ENCODE measurements at places on chromosomes 5 and 9.

DNA sequence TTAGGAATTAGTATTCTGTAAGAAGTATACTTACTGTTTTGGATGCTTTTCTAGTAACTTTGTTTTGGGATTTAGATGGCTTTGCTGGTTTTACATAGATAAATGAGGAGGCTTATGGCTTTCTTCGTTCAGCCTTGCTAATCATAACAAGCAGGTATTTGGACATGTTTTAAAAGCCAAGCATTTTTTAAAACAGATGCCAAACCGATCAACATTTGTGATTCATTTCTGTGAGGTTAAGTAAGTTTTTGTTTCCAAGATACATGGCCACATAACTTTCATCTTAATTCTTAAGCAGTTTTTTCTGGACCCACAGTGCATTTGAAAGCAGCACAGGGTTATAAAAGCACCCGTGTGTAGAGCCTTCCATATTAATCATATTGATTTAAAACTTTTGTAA is 21.7 kb downstream of the TARS1 start:
- no peak overlapping the region for H3K27ac ChIP-seq
- H3K4me1 ChIP-seq, result no peaks in the 10 kb centered on the region
- H3K27me3 ChIP-seq, result no peaks in the 10 kb centered on the region
- peak; percentile 59 for DNase-seq
- H3K4me3 ChIP-seq, result no peak overlapping the region
- H3K36me3 ChIP-seq, result peaks cover 93% of the 10 kb centered on the region

GRCh38 chr5:107619781-107620180 is 51.0 kb downstream of the EFNA5 start:
- no peak for DNase-seq
- no peaks in the 10 kb centered on the region for H3K27me3 ChIP-seq
- H3K4me3 ChIP-seq, result no peak overlapping the region
- H3K4me1 ChIP-seq, result no peaks in the 10 kb centered on the region

DNA sequence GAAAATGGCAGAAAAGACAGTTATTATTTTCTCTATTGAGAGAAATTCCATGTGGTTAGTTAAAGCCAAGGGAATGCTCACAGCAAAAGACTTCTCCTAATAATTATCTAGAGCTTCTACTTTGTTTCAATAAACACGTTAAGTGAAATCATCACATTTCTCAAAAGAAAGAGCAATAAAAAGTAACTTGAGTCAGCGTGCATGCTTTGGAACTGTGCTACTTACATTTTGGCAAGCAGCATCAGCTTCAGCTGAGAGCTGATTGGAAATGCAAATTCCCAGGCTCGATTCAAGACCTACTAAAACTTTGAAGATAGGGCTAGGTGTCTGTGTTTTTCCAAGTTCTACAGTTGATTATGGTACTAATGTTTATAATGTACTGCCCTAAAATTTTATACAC is 132.1 kb downstream of the CDH18 start:
- H3K4me3 ChIP-seq, result no peak overlapping the region
- H3K36me3 ChIP-seq, result no peaks in the 10 kb centered on the region
- H3K4me1 ChIP-seq, result peaks cover 16% of the 10 kb centered on the region
- H3K27me3 ChIP-seq, result no peaks in the 10 kb centered on the region

- H3K36me3 ChIP-seq, result no peaks in the 10 kb centered on the region
- no peak overlapping the region for H3K4me3 ChIP-seq
- H3K27ac ChIP-seq, result no peak overlapping the region
- no peaks in the 10 kb centered on the region for H3K4me1 ChIP-seq
These were observed 13.8 kb upstream of the SRP19 start for GRCh38 chr5:112847306-112847705.

DNA sequence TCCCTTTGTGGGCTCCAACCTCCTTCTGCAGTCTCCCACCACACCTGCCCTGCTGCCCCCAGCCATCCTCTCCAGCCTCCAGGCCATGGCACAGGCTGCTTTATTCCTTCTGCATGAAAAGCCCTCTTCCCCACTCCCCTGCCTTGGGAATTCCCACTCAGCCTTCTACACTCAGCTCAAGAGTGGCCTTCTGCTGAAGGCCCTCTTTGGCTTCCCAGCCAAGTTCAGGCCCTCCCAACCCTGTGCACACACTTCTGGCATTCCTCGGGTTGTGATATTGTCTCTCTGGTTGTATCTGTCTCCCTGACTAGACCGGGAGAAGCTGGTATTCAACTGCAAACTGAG is 5.7 kb downstream of the SHB start:
- peak overlapping the region; percentile 45 for H3K27ac ChIP-seq
- no peaks in the 10 kb centered on the region for H3K27me3 ChIP-seq
- H3K4me1 ChIP-seq, result peaks cover 75% of the 10 kb centered on the region
- no peak overlapping the region for H3K4me3 ChIP-seq
- DNase-seq, result no peak

- H3K4me1 ChIP-seq, result no peaks in the 10 kb centered on the region
- H3K27me3 ChIP-seq, result no peaks in the 10 kb centered on the region
- no peak for DNase-seq
- H3K27ac ChIP-seq, result no peak overlapping the region
- no peak overlapping the region for H3K4me3 ChIP-seq
- H3K36me3 ChIP-seq, result no peaks in the 10 kb centered on the region
These were observed 35.7 kb upstream of the PLIN2 start for GRCh38 chr9:19162956-19163355.

DNA sequence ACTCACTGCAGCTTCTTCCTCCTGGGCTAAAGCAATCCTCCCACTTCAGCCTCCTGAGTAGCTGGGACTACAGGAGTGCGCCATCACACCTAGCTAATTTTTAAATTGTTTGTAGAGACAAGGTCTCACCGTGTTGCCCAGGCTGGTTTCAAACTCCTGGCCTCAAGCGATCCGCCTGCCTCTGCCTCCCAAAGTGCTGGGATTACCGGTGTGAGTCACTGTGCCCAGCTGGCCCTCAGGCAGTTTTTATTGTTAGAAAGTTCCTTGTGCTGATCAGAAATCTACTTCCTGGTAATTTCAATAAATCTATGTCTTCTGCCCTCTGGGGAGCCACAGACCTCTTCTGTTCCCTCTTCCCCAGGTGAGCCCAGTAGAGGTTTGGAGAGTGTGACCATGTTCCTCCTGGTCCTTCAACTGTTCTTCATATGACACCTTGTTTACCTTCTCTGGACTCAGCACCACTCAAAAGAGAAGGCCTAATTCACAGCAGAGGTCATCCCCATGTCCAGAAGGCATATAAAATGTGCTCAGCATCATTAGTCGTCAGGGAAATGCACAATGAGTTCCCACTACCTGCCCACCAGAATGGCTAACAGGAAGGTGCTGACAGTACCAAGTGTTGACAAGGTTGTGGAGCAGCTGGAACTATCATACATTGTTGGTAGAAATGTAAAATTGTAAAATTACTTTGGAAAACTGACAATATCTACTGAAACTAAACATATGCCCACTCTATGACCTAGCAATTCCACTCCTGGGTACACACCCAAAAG is 10.4 kb downstream of the TMOD1 start:
- H3K4me1 ChIP-seq, result peaks cover 4% of the 10 kb centered on the region
- H3K4me3 ChIP-seq, result no peak overlapping the region
- H3K27ac ChIP-seq, result peak overlapping the region; percentile 41
- no peak for DNase-seq
- peaks cover 4% of the 10 kb centered on the region for H3K27me3 ChIP-seq
- no peaks in the 10 kb centered on the region for H3K36me3 ChIP-seq

DNA sequence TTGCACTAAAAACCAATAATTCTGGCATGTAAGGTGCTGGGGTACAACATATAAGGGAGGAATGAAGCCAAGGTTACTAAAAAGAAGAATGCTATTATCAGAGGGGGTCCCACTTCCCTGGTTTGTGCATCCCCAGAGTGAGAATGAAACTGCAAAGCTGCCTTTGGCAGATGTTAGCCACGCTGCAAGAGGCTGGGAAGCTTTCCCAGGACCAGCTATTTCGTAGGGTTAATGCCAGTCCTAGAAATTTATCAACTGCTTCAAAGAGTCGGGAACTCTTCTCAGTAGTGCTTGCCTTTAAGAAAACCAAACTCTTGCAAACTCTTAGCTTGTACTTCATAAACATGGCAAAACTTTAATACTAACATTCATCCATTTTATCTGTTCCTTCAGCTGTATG is 87.5 kb upstream of the NR5A1 start:
- H3K36me3 ChIP-seq, result no peaks in the 10 kb centered on the region
- DNase-seq, result no peak
- H3K27me3 ChIP-seq, result no peaks in the 10 kb centered on the region
- no peak overlapping the region for H3K4me3 ChIP-seq

GRCh38 chr5:150140830-150141229 is 14.8 kb downstream of the PDGFRB start:
- H3K27me3 ChIP-seq, result no peaks in the 10 kb centered on the region
- DNase-seq, result peak; percentile 82
- no peak overlapping the region for H3K4me3 ChIP-seq
- peaks cover 97% of the 10 kb centered on the region for H3K4me1 ChIP-seq
- peak overlapping the region; percentile 99 for H3K27ac ChIP-seq

DNA sequence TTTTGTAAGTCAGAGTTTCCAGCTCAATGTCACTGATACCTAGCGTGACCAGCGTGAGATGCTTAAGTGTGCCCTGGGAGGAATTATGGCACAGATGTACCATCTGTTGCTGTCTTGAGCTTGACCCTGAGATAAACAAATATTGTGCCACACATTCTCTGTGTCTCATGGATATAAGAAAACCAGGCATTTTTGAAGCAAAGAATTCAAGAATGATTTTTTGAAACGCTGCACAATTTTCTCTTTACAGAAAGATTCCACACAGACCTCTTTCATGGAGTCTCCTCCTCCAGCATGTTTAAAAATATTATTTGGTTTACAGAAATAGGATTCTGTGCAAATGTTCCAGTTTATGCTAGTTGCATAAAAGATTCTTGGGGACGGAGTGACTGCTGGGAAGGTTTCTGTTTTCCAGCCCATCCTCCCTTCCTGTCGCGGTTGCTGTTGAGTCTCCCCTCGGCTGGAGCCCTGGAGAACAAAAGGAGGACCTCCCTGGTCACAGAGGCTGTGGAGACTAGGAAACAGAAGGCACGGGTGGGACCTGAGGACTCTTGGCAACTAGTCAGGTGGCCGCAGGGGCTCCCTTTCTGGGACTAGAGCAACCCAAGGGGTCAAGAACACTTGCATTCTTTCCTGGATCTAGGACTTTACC is 120.8 kb downstream of the RASGRF2 start:
- no peaks in the 10 kb centered on the region for H3K36me3 ChIP-seq
- H3K27ac ChIP-seq, result no peak overlapping the region
- H3K27me3 ChIP-seq, result no peaks in the 10 kb centered on the region
- DNase-seq, result no peak

DNA sequence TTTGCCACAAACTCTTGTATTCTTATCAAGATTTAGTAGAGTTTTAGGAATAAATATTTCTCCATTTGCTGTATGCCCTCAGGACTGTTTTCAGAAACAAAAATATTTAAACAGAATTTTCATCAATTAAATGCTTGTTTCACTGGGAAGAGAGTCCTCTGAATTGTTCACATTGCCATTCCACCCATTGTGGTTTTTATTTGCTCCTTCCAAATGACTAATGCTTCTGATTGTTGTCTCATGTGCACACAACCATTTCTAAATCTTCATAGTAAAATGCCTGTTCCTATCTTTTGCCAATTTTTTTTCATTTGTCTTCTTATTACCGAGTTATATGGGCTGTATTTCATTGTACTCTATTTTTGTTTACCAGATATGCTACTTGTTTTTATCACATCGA is 10.6 kb downstream of the MARCOL start:
- no peak overlapping the region for H3K4me3 ChIP-seq
- no peak overlapping the region for H3K27ac ChIP-seq
- no peaks in the 10 kb centered on the region for H3K4me1 ChIP-seq
- no peaks in the 10 kb centered on the region for H3K27me3 ChIP-seq
- DNase-seq, result no peak
- H3K36me3 ChIP-seq, result no peaks in the 10 kb centered on the region

GRCh38 chr9:73034962-73035361 is 82.1 kb upstream of the ALDH1A1 start:
- H3K27ac ChIP-seq, result no peak overlapping the region
- H3K36me3 ChIP-seq, result no peaks in the 10 kb centered on the region
- no peak overlapping the region for H3K4me3 ChIP-seq

- no peak overlapping the region for H3K4me3 ChIP-seq
- peaks cover 9% of the 10 kb centered on the region for H3K4me1 ChIP-seq
- H3K27me3 ChIP-seq, result peaks cover 9% of the 10 kb centered on the region
- H3K36me3 ChIP-seq, result no peaks in the 10 kb centered on the region
- no peak overlapping the region for H3K27ac ChIP-seq
These were observed 6.0 kb downstream of the PTGS1 start for GRCh38 chr9:122376796-122377195.

GRCh38 chr5:58505971-58506640 is 14.9 kb downstream of the GAPT start:
- H3K27ac ChIP-seq, result no peak overlapping the region
- H3K27me3 ChIP-seq, result no peaks in the 10 kb centered on the region
- no peak for DNase-seq
- H3K4me3 ChIP-seq, result no peak overlapping the region
- H3K4me1 ChIP-seq, result no peaks in the 10 kb centered on the region
- H3K36me3 ChIP-seq, result no peaks in the 10 kb centered on the region

DNA sequence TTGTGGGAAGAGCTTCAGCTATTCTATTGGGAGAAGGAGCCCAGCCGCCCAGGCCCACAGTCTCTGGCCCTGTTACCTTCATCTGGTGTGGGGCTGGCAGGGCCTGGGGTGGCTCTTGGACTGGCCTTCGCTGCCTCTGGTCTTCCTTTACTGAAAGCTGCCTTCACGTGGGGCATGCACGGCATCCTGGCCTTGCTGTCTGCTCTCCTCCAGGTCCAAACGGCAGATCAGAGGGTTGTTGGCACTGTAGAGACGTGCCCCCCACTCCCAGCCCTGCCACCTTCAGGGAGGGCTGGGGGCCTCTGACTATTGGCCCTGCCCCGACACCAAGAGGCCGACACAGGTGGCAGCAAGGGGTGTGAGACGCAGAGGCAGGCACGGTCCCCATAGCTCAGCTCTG is 291.3 kb upstream of the IRX1 start:
- H3K4me3 ChIP-seq, result no peak overlapping the region
- no peak for DNase-seq
- no peak overlapping the region for H3K27ac ChIP-seq
- H3K27me3 ChIP-seq, result no peaks in the 10 kb centered on the region

- no peak overlapping the region for H3K27ac ChIP-seq
- H3K4me1 ChIP-seq, result no peaks in the 10 kb centered on the region
- no peak for DNase-seq
- no peak overlapping the region for H3K4me3 ChIP-seq
These were observed 10.3 kb downstream of the WHRN start for GRCh38 chr9:114494776-114495569.

DNA sequence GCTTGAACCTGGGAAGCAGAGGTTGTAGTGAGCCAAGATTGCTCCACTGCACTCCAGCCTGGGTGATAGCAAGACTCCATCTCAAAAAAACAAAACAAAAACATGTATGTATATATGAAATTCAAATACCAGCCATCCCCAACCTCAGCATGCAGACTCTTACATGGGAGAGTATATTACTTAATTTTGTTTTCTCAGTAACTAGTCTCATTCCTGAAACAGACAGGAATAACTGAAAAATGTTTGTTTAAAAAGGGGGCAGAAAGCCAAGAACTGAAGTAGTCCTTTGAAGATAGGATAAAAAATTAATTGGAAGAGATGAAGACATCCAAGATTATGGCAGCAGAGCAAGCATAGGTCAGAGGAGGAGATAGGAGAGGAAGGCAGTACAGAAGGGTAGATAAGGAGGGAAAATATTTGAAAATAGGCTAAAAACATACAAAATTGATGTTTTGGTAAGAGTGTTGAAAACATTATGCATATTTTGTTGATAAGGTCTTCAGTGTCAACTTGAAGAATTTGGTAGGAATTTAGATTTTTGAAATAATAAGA is 309.9 kb downstream of the MAT2B start:
- DNase-seq, result peak; percentile 10
- H3K27me3 ChIP-seq, result no peaks in the 10 kb centered on the region
- H3K36me3 ChIP-seq, result no peaks in the 10 kb centered on the region
- H3K4me1 ChIP-seq, result no peaks in the 10 kb centered on the region
- H3K27ac ChIP-seq, result no peak overlapping the region
- no peak overlapping the region for H3K4me3 ChIP-seq

Measured in astrocyte (in vitro differentiated cells and primary cell).